CD4-positive, alpha-beta T cell treated with Interleukin-15 for 4 hours (primary cell): ENCODE measurements at places on chromosomes 7 and 10.

- no peak for DNase-seq
Measured at GRCh38 chr10:3928078-3928477, 143.1 kb upstream of the KLF6 start.

DNA sequence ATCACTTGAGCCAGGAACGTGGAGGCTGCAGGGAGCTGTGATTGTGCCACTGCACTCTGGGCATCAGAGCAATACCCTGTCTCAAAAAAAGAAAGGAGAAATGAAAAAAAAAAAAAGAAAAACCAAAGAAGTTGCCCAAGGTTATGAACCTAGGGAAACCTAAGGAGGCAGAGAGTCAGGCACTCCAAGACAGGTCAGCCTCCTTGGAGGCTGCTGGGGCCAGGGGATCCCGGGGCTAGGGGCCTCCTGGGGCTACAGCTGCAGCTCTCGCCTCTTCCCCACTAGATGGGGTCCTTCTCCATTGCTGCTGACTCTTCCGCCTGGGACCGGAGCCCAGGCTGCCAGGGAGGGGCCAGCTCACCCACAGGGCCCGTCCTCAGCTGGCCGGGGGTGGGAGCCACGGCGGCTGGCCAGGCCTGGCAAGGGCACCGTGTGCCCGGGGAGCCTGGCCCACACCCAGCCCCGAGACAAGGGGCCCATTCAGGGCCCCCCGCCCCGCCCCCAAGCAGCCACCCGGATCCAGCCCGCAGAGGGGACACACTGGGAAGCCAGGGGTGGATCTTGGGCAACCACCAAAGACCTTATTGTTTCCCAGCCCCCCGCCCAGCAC lies 1.7 kb upstream of the SPACDR start:
- no peak for DNase-seq

GRCh38 chr7:133676805-133677370 lies 424.0 kb downstream of the EXOC4 start:
- DNase-seq: no peak

DNA sequence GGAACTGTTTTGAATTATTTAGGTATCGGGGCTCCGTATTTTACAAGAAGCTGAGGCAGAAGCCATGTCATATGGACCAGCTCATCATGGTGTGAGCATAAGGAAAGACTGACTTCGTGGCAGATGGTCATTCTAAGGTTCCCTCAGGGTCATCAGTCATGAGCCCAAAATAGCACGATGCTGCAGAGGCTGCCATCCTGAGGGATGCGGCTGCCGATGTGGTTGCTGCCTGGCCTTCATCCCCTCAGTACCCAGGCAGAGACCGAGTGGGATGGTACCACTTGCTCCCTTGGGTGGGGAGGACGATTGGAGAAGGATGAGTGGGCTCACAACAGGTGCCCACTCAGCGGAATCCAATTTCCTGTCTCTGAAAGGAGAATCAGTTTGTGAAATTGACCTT lies 490.3 kb downstream of the SDK1 start:
- DNase-seq: no peak

- DNase-seq: no peak
Measured at GRCh38 chr7:89809291-89809690, 345.0 kb upstream of the STEAP1 start.

GRCh38 chr10:594584-595270 lies 94.7 kb downstream of the DIP2C start:
- no peak for DNase-seq

- DNase-seq: no peak
Measured at GRCh38 chr7:146768957-146769356, 652.4 kb downstream of the CNTNAP2 start.

GRCh38 chr7:54860843-54861242 lies 101.8 kb upstream of the SEC61G start:
- no peak for DNase-seq

- no peak for DNase-seq
Measured at GRCh38 chr7:153081496-153081895, 321.9 kb downstream of the ACTR3B start.

- no peak for DNase-seq
Measured at GRCh38 chr10:95664543-95664942, 8.0 kb upstream of the ALDH18A1 start.

DNA sequence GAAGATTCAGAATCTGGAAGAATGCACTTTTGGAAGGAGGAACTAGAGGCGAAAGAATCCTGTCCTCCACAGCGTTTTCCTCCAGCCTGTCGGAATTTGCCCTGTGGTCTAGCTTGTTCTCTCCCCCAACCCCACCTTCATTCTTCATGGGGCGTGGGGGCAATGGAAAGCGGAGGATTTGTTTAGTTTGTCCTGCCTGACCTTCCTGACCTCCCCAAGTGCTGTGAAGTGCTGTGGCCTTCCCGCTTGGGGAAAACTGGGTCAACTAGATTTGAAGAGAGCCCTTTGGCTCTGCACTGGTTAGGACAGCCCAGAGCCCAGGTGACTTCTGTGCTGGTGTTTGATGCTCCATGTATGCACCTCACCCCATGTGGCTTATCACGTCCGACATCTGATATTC lies 49.1 kb downstream of the GATA3 start:
- no peak for DNase-seq

DNA sequence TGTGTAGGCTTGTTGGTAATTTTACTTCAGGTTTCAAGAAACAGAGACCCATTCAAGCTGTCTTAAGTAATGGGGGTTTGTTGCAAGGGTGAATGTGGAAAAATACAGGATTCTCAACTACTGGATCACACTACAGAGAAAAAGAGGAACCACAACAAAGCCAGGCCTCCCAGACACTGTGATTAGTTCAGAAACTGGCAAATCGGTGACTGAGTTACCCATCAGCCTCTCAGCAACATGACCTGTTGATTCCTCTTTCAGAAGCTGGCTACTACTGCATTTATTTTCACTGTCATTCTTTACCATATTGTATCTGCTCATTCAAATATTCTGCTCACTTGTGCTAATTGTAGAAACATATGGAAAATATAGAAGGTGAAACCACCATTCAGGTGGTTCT lies 16.0 kb downstream of the CCDC71L start:
- DNase-seq: no peak

GRCh38 chr7:8143151-8143874 lies 118.7 kb downstream of the ICA1 start:
- peak; percentile 17 for DNase-seq

GRCh38 chr10:112532189-112532588 lies 85.2 kb downstream of the VTI1A start:
- peak; percentile 13 for DNase-seq

- no peak for DNase-seq
Measured at GRCh38 chr10:61313460-61313859, 139.7 kb downstream of the TMEM26 start.

GRCh38 chr10:110461530-110461929 lies 36.2 kb upstream of the DUSP5 start:
- no peak for DNase-seq

- DNase-seq: no peak
Measured at GRCh38 chr10:13743101-13743693, 156.4 kb downstream of the PRPF18 start.

- no peak for DNase-seq
Measured at GRCh38 chr10:59287587-59288255, 74.6 kb downstream of the FAM13C start.

GRCh38 chr7:4050126-4050660 lies 631.9 kb upstream of the FOXK1 start:
- no peak for DNase-seq

DNA sequence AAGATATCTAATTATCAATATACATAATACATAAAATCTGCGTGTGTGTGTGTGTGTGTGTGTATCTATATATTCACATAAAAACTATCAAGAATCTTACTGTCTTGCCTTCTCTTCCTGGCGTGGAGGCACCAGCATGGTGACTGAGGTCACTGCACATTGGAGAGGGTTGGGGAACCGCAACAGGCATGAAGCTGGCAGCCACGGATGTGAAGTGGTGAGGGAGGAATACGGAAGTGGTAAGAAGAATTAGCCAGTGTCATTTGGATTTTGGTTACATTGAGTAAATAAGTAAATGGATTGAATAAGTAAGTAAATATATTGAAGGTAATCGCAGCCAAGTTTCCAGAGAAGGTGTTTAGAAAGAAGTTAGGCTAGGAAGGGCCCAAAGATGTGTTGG lies 85.1 kb downstream of the TRIM24 start:
- DNase-seq: no peak

GRCh38 chr10:32015386-32015785 lies 40.8 kb downstream of the KIF5B start:
- DNase-seq: no peak

GRCh38 chr10:63976538-63976937 lies 455.3 kb downstream of the REEP3 start:
- peak; percentile 6 for DNase-seq

DNA sequence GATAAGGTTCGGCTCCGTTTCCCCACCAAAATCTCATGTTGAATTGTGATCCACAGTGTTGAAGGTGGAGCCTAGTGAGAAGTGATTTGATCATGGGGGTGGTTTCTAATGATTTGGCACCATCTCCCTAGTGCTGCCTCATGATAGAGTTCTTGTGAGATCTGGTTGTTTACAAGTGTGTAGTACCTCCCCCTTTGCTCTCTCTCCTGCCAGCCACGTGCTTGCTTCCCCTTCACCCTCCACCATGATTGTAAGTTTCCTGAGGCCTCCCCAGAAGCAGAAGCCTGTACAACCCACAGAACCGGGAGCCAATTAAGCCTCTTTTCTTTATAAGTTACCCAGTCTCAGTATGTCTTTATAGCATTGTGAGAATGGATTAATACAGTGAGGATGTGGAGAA lies 12.1 kb upstream of the LRGUK start:
- DNase-seq: no peak

DNA sequence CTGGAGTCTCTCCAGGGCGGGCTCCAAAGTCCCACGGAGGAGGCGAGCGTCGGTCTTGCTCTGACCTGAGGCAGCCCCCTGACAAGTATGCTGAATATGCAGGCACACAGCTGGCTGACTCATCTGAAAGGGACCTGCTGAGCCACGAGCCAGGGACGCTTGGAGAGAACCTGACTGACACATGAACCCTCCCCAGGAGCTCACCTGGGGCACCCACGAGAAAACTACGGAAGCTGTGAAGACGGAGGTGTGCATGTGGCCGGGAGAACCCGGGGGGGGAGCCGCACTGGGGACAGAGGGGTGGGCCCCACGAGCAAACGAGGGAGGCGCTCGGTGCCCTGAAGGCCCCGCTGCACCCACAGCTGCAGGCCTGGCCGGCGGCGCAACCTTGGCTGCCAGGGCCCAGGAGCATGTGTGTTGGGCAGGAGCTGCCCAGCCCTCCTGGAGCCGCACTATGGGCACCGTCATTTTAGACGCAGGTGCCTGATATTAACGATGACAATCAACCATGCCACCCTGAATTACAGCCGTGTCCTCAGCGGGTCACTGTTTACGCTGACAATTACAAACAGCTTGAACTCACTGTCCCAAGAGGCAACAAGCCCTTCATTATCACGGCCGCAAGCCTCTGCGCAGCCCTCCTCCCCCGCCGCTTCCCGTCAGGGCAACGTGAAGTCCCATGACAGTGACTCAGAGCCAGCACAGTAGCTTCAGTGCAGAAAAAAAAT lies 64.7 kb downstream of the DIP2C start:
- DNase-seq: no peak

DNA sequence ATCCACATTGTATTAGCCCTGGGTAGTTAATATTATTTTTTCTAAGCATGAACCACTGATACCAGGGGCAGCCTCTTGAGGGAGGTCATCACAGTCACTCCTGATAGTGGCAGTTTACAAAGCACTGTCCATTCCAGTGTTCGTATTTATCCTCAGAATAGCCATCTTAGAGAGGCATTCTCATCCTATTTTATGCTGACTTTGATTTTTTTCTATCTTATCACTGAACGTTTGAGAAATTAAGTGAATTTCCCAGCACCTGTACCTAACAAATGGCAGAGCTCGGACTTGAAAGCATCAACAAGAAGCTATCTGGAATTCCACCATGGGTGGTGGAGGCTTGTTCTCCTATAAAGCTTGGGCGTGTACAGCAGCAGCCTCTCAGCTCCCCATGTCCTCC lies 26.1 kb upstream of the MGAM2 start:
- DNase-seq: no peak

DNA sequence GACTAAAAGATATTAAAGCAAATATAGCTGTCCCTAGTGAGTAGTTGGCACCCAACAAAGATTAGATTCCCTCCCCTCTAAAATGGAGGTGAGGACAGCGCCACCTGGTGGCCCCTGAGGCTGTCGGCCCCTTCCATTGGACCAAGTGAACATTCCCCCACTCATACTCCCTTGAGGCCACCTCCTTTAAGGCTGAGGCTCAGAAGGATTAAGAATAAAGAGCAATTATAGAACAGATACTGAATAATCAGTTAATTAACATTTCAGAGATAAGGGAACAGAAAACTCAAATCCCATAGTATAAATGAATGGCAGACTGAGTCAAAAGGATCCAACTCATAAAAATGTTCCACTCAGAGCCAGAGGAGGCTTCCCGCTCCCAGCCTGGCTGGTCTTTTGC lies 130.4 kb upstream of the GHITM start:
- peak; percentile 18 for DNase-seq

DNA sequence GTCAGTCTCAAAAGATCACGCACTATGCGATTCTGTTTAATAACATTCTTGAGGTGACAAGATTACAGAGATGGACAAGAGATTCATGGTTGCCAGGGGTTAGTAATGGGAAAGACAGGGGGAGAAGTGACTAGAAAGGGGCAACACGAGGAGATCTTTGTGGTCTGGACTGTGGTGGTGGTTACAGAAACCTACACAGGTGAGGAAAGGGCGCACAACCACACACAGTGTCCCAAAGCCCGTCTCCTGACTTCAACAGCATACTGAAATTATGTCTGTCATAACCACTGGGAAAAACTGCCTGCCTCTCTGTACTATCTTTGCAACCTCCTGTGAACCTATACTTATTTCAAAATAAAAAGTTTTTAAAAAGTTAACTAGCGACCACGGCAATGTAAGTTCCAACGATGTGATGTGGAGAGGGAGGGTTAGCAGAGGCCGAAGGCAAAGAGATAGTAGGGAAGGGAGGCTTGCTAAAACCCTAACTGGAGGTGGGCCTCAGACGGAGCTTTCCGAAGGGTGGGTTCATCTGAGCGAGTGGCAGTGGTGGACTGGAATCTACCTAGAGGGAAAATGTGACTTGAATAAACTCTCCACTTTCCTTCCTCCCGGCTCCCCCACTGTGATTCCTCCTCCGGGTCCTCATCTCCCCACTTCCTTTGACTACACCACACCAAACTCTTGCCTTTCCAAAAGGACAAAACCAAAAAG lies 43.7 kb downstream of the GNA12 start:
- DNase-seq: no peak

- DNase-seq: no peak
Measured at GRCh38 chr10:79229830-79230327, 117.4 kb upstream of the PPIF start.

DNA sequence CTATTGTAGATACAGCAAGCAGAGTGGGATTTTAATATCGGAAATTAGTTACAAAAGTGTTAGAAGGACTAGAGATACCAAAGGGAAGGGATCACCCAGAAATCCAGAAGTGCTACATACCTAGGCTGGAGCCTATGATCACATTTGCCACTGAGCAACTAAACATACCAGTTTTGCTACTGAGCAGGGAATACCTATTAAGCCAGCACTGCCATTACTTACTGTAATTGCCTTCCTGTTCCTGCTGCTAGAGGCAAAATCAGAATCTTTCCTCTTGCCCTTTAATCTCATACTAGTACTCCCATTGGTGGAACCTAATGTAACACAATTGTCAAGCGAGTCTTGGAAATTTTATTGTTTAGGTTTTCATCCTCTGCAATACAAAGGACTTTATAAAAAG lies 121.7 kb downstream of the ATRNL1 start:
- no peak for DNase-seq
